Right cardiac atrium (tissue), 5 donors: ENCODE measurements at places on chromosomes 13 and 19. TPM values are rescaled to one million over a fixed set of nuclear protein-coding genes. Genes with fewer than 3 reads are reported as not detected.

DNA sequence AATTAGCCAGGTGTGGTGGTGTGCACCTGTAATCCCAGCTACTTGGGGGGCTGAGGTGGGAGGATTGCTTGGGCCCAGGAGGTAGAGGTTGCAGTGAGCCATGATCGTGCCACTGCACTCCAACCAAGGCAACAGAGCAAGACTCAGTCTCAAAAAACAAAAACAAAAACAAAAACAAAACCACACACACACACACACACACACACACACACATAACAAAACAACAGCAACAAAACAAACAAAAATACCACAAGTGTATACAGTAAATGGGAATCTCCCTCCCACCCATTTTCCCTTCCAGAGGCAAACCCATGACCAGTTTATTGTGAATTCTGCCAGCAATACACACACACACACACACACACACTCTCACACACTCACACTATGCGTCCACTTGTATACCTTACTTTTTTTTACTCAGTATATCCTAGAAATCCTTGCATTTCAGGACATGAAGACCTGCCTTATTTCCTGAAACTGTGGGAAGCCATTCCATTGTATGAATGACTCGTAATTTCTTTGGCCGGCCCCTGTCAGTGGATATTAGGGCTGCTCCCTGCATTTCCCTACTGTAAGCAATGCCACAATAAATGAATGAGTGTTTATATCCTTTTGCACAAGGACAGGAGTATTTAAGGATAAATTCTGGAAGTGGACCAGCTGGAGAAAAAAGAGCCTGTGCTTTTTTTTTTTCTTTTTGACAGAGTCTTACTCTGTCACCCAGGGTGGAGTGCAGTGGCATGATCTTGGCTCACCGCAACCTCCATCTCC, 6.9 kb upstream of the PLEKHF1 start:
- DNase-seq = no peak

DNA sequence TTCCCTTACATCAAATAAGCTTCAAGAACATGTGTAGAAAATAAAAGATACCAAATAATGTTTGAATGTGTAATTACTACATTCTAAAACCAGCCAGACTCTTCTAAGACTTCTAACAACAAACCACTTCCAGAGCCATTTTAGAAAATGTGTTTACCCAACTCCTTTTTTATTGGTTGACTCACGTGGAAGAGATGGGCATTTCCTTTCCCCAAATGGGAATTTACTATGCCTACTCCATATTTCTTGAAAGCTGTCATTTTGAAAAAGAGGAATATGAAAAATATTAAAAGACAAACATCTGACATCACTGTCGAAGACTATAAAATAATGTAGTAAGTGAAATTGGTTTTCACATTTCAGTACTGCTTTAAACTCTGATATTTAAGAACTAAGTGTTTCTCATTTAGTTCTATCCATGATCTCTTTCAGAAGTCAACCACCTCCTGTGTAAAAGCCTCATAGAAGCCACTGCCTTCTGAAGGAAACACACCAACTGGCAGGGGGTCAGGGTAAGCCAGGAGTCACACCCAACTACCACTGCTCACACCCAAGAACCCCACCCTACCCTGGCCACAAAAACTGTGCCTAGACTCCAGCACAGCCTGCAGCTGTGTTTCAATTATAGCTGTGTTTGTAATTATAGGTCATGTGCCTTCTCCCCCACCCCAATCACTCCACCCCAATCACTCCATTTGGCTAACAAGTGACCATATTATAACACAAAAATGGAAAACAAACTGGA, 86.8 kb downstream of the UBL3 start:
- no peak for DNase-seq

DNA sequence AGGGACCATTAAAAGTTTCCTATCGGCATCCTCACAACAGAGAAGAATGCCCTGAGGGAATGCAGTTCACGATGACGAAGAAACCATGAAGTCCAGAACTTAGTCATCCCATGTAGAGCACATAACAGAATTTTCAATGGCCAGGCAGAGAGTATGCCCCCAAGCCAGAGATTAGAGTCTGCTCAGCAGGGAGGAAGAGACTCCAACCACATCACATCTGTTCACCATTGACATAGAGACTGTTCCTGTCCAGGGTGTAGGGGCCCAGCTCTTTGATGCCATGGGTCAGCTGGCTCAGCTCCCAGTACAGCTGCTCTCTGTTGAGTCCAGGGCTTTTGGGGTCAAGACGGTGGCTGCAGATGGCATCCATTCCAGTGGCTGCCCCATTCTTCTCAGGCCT, 68.2 kb downstream of the MBD3L1 start:
- no peak for DNase-seq

GRCh38 chr19:45404557-45405434, at the start of gene PPP1R13L:
PPP1R13L (minus strand) TSS chr19:45405069; CDS start chr19:45398318, 6,751 bp downstream.
- peak; percentile 93 for DNase-seq

DNA sequence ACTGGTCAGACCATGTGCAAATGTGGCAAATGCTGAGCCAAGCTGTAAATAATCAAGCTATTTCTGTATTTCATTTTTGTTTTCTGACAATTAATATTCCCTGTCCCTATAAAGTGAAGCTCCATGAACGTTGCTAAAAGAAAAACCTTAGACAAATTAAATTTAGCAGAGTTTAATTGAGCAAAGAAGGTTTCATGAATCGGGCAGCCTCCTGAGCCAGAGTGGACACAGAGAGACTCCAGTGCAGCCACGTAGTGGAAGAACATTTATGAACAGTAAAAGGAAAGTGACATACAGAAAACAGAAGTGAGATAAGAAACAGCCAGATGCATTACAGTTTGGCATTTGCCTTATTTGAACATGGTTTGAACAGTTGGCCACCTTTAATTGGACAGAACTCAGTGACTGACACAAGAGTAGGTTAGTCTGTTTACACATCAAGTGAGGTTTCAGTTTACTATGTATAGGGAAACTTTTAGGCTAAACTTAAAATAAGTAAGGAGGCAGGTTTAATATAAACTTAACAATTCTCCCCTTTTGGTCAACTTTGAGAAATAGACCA, 69.7 kb downstream of the UFM1 start:
- no peak for DNase-seq

GRCh38 chr13:74136084-74136658, 2.0 kb upstream of the KLF12 start:
- peak; percentile 30 for DNase-seq

- no peak for DNase-seq
Observed at GRCh38 chr19:29896802-29897201, 45.2 kb upstream of the URI1 start.

DNA sequence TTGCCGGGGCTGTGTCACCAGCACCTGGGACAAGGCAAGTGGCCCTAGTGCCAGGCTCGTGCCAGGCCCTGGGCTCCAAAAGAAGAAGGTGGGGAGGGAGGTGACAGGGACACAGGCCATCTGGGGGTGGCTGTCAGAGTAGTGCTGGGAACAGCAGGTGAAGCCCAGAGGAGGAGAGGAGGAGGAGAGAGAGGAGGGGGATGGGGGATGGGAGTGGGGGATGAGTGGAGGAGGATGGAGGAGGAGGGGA, 18.7 kb downstream of the LSM4 start:
- no peak for DNase-seq

- no peak for DNase-seq
Observed at GRCh38 chr13:96780105-96780504, 214.2 kb downstream of the OXGR1 start.

CEACAM4 gene
- 0.25 TPM for total RNA-seq

FUT2 gene
- not detected for total RNA-seq

PSG4 gene
- total RNA-seq = not detected
